Naive thymus-derived CD8-positive, alpha-beta T cell (primary cell): ENCODE measurements at places on chromosomes 3 and 15. TPM values are rescaled to one million over a fixed set of nuclear protein-coding genes. Genes with fewer than 3 reads are reported as not detected.

The DZIP1L gene
- total RNA-seq = not detected

The SERPINI1 gene
- total RNA-seq = 4.1 TPM

The GHSR gene
- not detected for total RNA-seq

The DNAH12 gene
- 0.66 TPM for total RNA-seq

The CD96 gene
- total RNA-seq = 330 TPM

The LMAN1L gene
- total RNA-seq = 0.57 TPM

The TRH gene
- total RNA-seq = not detected

The RUBCN gene
- 70.3 TPM for total RNA-seq

The CSTA gene
- total RNA-seq = not detected

The PTPN9 gene
- total RNA-seq = 14.0 TPM

The RASL12 gene
- not detected for total RNA-seq

The ANKUB1 gene
- total RNA-seq = not detected

The CPNE9 gene
- total RNA-seq = not detected

The GOLGA8J gene
- 0.60 TPM for total RNA-seq

The TNFAIP8L3 gene
- total RNA-seq = not detected

The ATP13A5 gene
- total RNA-seq = not detected

The SOX14 gene
- not detected for total RNA-seq

The SEMA3F gene
- not detected for total RNA-seq

The SYNM gene
- total RNA-seq = 1.1 TPM

The VEPH1 gene
- not detected for total RNA-seq

The FBXO40 gene
- not detected for total RNA-seq

The C3orf85 gene
- not detected for total RNA-seq

The P3H2 gene
- not detected for total RNA-seq

The SYNPR gene
- total RNA-seq = not detected

The DUOX1 gene
- total RNA-seq = not detected

The NR1I2 gene
- 0.91 TPM for total RNA-seq

The ECE2 gene
- not detected for total RNA-seq

The CCR9 gene
- 2.0 TPM for total RNA-seq

The PLCB2 gene
- 156 TPM for total RNA-seq

The TP63 gene
- not detected for total RNA-seq

The ACTC1 gene
- not detected for total RNA-seq

The TIMP4 gene
- total RNA-seq = not detected

The SKOR1 gene
- 1.0 TPM for total RNA-seq

The GPR149 gene
- total RNA-seq = not detected

The INSYN1 gene
- total RNA-seq = not detected

The CPN2 gene
- not detected for total RNA-seq

The PAQR5 gene
- total RNA-seq = not detected

The ZBTB47 gene
- total RNA-seq = 0.23 TPM

The PPCDC gene
- 13.4 TPM for total RNA-seq

The CTXN2 gene
- total RNA-seq = not detected

The IL17RE gene
- 0.88 TPM for total RNA-seq

The CISH gene
- total RNA-seq = 8.8 TPM

The KBTBD8 gene
- total RNA-seq = 5.1 TPM

The ITIH4 gene
- 28.8 TPM for total RNA-seq

The WDR82 gene
- 191 TPM for total RNA-seq
